ENCODE measurements at places on chromosomes 7 and 10.
A peak's percentile ranks its signal among the peaks of the same experiment; 100 is the strongest.

DNA sequence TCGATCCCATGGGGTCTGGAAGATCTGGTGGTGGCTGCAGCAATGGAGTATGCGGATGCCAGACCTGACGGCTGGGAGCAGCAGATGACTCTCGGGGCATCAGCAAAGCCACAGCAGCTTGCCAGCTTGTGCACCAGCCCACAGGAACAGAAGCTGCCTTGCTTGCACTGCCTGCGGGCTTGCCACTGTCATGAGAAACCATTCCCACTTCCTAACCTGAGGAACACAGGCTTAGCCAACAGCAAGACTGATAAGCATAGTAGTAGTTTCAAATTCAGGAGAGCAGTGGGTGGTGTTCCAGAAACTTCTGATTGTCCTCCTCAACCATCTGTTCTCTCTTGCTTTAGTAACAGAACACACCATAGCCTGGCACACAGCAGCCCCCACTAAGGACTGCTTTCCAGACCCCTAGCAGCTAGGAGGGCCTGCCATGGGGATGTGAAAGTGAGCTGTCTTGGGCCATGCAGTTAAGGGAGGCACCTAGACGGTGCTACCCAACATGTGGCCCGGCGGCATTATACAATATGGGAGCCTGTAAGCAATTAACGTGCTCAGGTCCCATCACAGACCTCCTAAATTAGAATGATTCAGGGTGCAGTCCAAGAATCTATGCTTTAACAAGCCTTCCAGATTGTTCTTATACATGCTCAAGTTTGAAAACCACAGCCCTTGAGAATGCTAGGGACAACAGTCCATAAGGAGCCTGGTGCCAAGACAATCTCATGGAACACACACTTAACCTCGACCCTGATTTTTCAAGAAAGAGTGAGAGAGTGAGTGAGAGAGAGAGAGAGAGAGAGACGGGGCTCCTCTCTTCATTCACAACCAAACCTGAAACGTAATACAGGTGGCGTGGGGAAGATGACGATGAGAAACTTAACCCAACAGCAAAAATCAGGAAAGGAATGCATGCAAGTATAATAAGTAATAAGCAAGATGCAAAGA, 7.1 kb downstream of the ANXA11 start:
- DNase-seq, result no peak

GRCh38 chr10:75530299-75530698, 98.9 kb downstream of the LRMDA start:
- no peak for DNase-seq

GRCh38 chr7:138521837-138522461, 61.9 kb downstream of the TRIM24 start:
- DNase-seq, result no peak

DNA sequence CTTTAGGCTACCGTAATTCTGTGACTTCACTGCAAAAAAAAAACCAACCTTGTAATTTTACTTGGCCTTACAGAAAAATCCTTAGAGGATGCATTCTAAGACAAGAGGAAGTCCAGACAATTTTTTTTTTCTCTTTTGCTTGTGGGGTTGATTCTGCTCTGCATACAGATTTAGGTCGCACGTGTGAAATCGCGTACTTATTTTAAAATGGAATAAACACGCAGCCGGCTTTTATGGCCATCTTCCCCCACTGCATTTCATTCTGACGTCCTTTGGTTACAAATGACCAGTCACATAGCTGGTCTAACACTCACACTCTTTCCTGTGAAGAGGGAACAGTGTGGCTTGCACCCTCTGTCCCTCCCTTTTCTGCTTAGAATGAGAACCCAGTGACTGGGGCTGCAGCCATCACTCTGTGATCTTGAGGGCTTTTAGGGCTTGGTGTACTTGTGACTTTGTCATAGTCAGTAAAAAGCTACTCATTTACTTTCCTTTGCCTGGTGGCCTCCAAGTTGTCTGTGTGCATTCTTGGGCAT, 63.6 kb upstream of the CARD11 start:
- DNase-seq, result no peak

DNA sequence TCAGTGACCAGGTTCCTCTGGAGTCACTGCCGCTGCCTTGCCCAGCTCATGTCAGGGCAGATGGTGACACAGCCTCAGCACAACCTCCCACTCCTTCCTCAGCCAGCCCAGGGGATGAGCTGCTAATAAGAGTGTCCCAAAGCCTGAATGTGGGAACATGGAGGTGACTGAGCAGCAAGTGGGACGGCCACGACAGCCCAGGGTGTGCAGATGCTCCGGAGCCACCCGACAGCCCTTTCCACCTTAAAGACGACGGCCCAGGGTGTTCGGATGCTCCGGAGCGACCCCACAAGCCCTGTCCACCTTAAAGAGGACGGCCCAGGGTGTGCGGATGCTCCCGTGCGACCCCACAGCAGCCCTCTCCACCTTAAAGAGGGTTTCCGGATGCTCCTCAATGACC, 89.2 kb downstream of the DIP2C start:
- DNase-seq, result no peak

- DNase-seq, result no peak
These were observed 74.9 kb upstream of the COL13A1 start for GRCh38 chr10:69726850-69727249.

GRCh38 chr10:80498833-80499741, 38.6 kb upstream of the SH2D4B start:
- DNase-seq, result peak; percentile 77

GRCh38 chr7:2911466-2911865, 67.4 kb upstream of the GNA12 start:
- DNase-seq, result no peak

- no peak for DNase-seq
These were observed 34.3 kb upstream of the BTBD16 start for GRCh38 chr10:122236690-122237306.
